Fibroblast of lung (primary cell): ENCODE measurements at places on chromosomes 1 and 21. TPM values are rescaled to one million over a fixed set of nuclear protein-coding genes. Genes with fewer than 3 reads are reported as not detected.

Gene CFAP74
- 0.26 TPM in 1 of 2 replicates, not detected in the other for total RNA-seq

Gene TNNI3K
- total RNA-seq = 0.66 and 1.0 TPM in 2 replicates

Gene CHI3L2
- total RNA-seq = 1.5 and 10.3 TPM in 2 replicates

Gene TRIM58
- total RNA-seq = under 0.01 and 0.50 TPM in 2 replicates

Gene HEATR1
- 27.0 and 28.7 TPM in 2 replicates for total RNA-seq

Gene DNAJC28
- 2.1 and 2.3 TPM in 2 replicates for total RNA-seq

Gene NPL
- 2.6 and 3.9 TPM in 2 replicates for total RNA-seq

Gene OR2L2
- total RNA-seq = under 0.01 TPM in 1 of 2 replicates, not detected in the other

Gene RNU1-4
- under 0.01 and 3,997 TPM in 2 replicates for total RNA-seq

Gene SMPDL3B
- 0.17 and 0.26 TPM in 2 replicates for total RNA-seq

DNA sequence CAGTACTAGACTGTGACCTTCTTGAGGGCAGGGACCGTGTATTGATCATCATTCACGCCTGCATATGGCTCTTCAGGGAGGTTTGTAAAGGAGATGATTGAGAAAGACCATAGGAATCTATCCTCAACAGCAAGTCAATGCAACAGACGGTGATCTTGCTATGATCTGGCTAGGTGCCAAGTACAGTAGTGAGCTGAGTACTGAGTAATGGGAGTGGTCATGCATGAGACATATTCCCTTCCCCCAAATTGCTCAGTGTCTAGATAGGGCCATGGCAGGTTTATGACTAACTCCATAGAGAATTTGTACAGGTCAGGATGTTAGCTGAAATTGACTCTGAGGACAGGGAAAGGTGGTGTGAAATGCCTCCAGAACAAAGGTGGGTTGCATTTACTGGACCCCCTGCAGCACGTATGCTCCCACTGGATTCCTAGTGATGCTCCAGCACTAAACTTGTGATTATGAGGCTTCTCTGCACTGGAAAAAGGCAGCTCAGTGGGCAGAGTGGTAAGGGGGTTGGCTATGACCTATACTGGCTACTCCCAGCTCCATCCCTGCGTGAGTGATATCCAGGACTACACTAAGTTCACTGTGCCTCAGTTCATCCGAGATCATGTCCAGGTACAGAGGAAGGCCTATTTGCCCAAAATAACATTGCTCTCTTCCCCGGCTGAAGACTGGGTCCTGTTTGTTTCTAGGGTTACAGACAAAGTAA lies 37.2 kb downstream of the KCNJ6 start:
- H3K4me1 ChIP-seq = peaks cover 14% of the 10 kb centered on the region
- H3K27ac ChIP-seq = no peak overlapping the region
- no peak overlapping the region for H3K4me3 ChIP-seq
- H3K27me3 ChIP-seq = no peaks in the 10 kb centered on the region

DNA sequence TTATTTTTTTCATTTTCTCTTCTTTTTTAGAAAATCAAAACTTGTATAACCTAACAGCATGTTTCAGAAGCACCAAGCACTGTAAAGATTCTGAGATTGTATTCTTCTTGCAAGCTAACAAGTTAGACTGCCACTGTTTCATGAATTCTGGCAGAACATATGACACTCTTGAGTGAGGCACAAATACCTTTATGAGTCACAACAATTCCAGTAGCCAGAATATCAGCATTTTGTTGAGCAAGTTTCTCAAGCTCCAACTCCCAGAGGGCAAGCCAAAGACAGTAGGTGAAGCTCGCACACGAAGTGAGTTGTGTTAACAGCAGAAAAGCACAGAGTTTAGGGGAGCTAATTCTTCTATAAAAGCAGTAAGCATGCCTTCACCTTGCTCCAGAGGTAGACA lies 268.8 kb upstream of the NCAM2 start:
- no peaks in the 10 kb centered on the region for H3K27me3 ChIP-seq
- no peaks in the 10 kb centered on the region for H3K4me1 ChIP-seq
- DNase-seq = peak; percentile 3
- no peak overlapping the region for H3K27ac ChIP-seq

DNA sequence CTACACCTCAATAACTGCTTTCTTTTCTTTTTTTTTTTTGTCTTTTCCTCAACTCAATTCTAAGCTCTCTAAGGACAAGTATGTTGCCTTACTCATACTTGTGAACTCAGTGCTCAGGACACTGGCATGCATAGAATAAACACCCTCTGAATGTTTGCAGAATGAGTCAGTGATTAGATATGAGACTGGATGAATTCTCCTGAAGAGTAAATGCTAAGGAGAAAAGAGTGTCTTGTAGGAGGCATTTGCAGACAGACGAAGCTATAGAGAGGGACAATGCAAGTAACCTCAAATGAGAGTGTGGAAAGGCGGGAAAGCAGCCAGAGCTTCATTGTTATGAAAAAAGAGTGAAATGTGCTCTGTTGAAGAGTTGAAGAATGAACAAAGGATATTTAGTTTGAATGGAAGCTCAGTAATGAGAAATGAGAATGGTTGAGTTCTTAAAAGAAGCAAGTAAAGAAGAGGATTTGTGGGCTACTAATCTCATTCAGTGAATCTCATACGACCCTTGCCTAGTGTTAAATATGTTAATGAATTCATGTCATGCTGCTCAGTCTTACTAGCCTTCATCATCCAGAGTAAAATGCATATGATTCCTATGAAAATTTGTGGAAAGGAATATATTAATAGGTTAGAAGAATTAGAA lies 166.1 kb upstream of the DPYD start:
- peaks cover 9% of the 10 kb centered on the region for H3K4me1 ChIP-seq
- no peak overlapping the region for H3K4me3 ChIP-seq
- H3K36me3 ChIP-seq = no peaks in the 10 kb centered on the region

GRCh38 chr1:224559981-224560728 lies 56.0 kb upstream of the CNIH3 start:
- H3K27ac ChIP-seq = no peak overlapping the region
- H3K4me1 ChIP-seq = peaks cover 4% of the 10 kb centered on the region
- H3K36me3 ChIP-seq = no peaks in the 10 kb centered on the region
- DNase-seq = no peak

- no peaks in the 10 kb centered on the region for H3K36me3 ChIP-seq
- H3K27ac ChIP-seq = no peak overlapping the region
- no peaks in the 10 kb centered on the region for H3K27me3 ChIP-seq
These were observed 4.6 kb downstream of the MTARC1 start for GRCh38 chr1:220791285-220791684.

DNA sequence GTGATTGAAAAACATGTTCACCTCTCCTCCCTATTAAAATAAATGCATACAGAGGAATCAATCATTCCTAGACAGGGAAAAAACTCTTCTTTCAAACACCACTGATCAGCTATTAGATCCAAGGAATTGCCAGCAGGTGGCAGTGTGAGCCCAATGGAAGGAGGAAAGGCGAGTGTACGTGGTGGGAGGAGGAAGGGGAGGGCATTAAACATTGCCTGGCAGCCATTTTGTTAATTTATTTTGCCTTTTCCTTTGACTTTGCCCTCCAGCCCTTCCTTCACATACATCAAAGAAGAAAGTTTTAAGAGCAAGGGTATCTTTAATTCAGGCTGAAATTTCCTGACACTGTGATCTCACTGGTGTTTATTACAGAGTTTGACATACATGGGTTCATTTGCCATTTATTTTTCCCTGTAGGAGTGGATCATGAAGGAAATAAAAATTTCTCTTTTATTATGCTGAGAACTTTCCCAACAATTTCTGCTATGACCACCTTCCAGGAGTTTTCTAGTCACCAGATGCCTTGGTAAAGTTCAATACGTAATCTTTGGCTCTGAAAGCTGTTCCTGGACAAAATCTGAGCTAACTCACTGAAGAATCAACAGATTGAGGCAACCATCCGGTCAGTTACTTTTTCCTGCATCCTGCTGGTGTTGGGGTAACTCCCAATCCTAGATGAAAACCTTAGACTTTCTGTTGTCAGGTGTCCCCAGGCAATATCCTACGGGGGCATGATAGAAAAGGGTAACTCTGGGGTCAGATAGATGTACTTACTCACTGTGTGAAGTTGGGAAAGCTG lies 1.9 kb upstream of the GNAI3 start:
- H3K4me3 ChIP-seq = no peak overlapping the region
- peaks cover 5% of the 10 kb centered on the region for H3K4me1 ChIP-seq
- H3K27me3 ChIP-seq = peaks cover 3% of the 10 kb centered on the region

GRCh38 chr1:97070376-97070775 lies 348.8 kb downstream of the PTBP2 start:
- H3K27me3 ChIP-seq = no peaks in the 10 kb centered on the region
- H3K27ac ChIP-seq = no peak overlapping the region
- no peaks in the 10 kb centered on the region for H3K4me1 ChIP-seq
- no peaks in the 10 kb centered on the region for H3K36me3 ChIP-seq

- no peaks in the 10 kb centered on the region for H3K36me3 ChIP-seq
- no peak overlapping the region for H3K27ac ChIP-seq
- no peaks in the 10 kb centered on the region for H3K27me3 ChIP-seq
- DNase-seq = no peak
- no peak overlapping the region for H3K4me3 ChIP-seq
These were observed 73.7 kb downstream of the LRRC8C start for GRCh38 chr1:89706700-89707012.

DNA sequence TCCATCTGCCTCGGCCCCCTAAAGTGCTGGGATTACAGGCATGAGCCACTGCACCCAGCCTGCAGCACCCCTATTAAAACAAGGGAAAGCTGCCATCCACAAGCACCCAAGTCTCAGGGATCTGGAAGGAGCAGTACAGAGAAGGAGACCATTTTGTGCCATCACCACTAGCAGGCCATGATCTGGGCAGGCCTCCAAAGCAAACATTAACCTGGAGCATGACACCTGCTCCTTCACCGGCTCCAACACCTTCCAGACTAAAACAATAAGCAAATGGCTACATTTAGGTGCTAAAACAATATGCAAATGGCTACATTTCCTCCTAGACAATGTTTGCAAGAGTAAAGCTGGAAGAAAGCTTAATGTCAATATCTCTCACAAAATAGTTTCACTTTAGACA lies 16.7 kb downstream of the MEAF6 start:
- peaks cover 6% of the 10 kb centered on the region for H3K36me3 ChIP-seq
- peaks cover 4% of the 10 kb centered on the region for H3K4me1 ChIP-seq
- no peaks in the 10 kb centered on the region for H3K27me3 ChIP-seq
- no peak for DNase-seq
- no peak overlapping the region for H3K4me3 ChIP-seq

- no peaks in the 10 kb centered on the region for H3K36me3 ChIP-seq
- H3K4me3 ChIP-seq = no peak overlapping the region
- no peak for DNase-seq
- H3K27me3 ChIP-seq = no peaks in the 10 kb centered on the region
- no peaks in the 10 kb centered on the region for H3K4me1 ChIP-seq
These were observed 206.6 kb upstream of the DUSP10 start for GRCh38 chr1:221948459-221948858.

GRCh38 chr1:207820568-207821463 lies 69.0 kb downstream of the CD46 start:
- peaks cover 48% of the 10 kb centered on the region for H3K4me1 ChIP-seq
- DNase-seq = no peak
- H3K4me3 ChIP-seq = no peak overlapping the region
- no peaks in the 10 kb centered on the region for H3K27me3 ChIP-seq

GRCh38 chr1:16054598-16055540 lies 11.3 kb downstream of the CLCNKB start:
- H3K36me3 ChIP-seq = no peaks in the 10 kb centered on the region
- no peak overlapping the region for H3K27ac ChIP-seq
- H3K27me3 ChIP-seq = no peaks in the 10 kb centered on the region
- H3K4me3 ChIP-seq = no peak overlapping the region

GRCh38 chr1:244350027-244350426 lies 101.7 kb downstream of the ADSS2 start:
- H3K4me3 ChIP-seq = no peak overlapping the region
- no peak overlapping the region for H3K27ac ChIP-seq
- no peaks in the 10 kb centered on the region for H3K27me3 ChIP-seq
- no peak for DNase-seq

DNA sequence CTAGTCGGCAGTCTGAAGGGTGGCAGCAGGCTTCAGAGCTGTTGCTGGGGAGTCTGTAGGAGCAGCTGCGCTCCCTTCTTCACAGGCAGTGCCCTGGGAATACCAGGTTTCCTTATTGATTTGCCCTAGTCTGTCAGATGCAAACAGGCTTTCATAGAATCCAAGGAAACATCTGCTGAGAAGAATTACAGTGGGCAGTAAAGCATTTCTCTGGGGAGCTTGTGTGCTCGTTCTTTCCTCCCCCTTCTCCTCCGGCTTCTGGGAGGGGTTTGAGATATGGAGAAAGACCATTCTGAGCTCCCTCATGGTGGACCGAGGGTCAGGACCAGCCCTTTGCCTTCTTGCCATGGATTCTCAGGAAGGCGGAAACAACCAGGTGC lies 25.4 kb upstream of the PARP1 start:
- H3K4me3 ChIP-seq = no peak overlapping the region
- H3K27me3 ChIP-seq = no peaks in the 10 kb centered on the region
- no peak for DNase-seq
- no peak overlapping the region for H3K27ac ChIP-seq

GRCh38 chr21:42393443-42393950 lies 2.4 kb downstream of the TMPRSS3 start:
- H3K27ac ChIP-seq = no peak overlapping the region
- H3K4me3 ChIP-seq = no peak overlapping the region
- H3K27me3 ChIP-seq = no peaks in the 10 kb centered on the region

GRCh38 chr1:206702260-206702659 lies 17.6 kb downstream of the MAPKAPK2 start:
- H3K27ac ChIP-seq = no peak overlapping the region
- H3K4me3 ChIP-seq = no peak overlapping the region
- peaks cover 31% of the 10 kb centered on the region for H3K4me1 ChIP-seq
- H3K27me3 ChIP-seq = no peaks in the 10 kb centered on the region
- no peak for DNase-seq

DNA sequence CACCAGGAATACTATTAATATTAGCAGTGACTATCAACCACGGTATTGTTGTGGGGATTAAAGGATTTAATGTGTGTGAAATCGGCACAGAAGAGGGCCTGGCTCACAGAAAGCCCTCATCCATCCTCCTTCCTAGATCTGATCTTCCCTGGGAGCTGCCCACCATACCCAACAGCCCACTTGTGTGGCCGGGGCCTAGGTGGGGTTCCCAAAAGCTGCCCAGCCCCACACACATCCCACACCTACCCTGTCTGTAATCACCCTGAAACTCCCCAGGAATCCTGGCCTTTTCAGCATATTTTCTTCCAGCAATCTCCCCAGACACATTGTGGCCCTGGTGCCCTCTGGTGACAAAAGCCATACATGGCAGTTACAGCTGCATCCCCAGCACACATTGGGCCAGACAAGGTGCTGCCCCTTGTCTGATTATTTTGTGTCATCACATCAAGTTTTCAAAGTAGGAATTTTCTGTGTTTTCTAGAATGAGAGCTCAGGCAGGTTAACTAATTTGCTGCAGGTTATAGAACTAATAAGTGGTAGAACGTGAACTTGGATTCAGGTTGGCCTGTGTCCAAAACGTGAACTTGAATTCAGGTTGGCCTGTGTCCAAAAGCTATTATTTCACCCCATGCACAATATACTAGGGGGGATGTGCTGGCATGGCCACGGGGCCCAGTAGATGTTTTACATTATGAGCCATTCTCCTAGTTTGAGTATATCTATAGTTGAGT lies 5.3 kb upstream of the SLC6A9 start:
- no peak overlapping the region for H3K27ac ChIP-seq
- DNase-seq = peak; percentile 67
- peaks cover 19% of the 10 kb centered on the region for H3K4me1 ChIP-seq

- H3K4me3 ChIP-seq = peak overlapping the region; percentile 0
- H3K27me3 ChIP-seq = no peaks in the 10 kb centered on the region
- DNase-seq = peak; percentile 79
- no peaks in the 10 kb centered on the region for H3K36me3 ChIP-seq
- H3K4me1 ChIP-seq = peaks cover 6% of the 10 kb centered on the region
- peak overlapping the region; percentile 42 for H3K27ac ChIP-seq
These were observed 8.4 kb downstream of the SNX27 start for GRCh38 chr1:151620286-151620685.
